ENCODE measurements at places on chromosomes 4 and X.

DNA sequence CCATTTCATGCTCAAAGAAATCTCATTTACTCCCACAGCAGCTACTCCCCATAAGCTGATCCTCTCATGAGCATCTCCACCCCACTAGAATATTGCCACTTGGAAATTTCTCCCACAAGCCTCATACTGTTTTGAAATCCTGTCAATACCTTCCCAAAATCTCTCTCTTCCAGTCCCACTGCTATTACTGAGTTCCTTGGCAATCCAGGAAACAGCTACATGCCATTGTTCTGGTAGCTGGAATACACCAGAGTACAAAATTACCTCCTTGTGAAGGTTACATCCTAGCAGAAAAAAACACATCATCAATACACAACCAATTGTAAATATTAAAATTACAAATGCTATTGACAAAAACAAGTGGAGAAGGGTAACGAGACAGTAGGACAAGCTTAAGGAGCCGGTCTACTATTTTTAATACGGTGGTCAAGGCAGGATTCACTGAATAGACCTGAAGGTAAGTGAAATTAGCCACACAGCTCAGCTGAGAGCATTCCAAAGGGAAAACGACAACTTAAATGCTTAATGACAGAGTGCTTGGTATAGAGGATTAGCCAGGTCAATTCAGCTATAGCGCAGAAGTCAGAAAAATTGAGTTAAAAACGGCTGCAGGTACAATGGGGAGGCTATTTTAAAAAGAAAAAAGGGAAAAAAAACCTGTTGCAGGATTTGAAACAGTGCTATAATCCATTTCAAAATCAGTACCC, 6.4 kb downstream of the RPL9 start:
- DNase-seq: no peak

DNA sequence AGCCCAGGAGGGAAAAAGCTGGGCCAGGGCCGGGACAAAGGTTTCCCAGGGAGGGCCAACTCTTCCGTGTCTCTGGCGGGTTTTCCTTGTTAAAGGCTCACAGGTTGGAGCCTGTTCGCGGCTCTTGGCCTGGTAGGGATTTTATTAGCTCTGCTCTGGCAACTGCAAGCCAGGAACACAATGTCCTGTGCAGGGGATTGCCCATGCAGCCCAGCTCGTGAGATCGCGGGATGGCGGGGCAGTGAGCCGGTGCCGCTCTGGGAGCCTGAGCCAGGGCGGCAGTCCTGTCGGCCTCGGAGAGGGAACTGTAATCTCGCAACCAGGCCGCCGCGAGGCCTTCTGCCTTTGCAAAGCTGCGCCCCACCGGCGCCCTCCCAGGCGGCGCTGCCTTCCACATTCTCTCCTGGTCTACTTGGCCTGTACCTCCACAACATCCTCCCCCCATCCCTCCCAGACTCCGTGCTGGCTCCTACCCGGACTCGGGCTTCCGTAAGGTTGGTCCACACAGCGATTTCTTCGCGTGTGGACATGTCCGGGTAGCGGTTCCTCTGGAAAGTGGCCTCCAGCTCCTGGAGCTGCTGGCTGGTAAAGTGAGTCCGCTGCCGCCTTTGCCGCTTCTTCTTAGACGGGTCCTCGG, 2.1 kb downstream of the PITX2 start:
- no peak for DNase-seq

DNA sequence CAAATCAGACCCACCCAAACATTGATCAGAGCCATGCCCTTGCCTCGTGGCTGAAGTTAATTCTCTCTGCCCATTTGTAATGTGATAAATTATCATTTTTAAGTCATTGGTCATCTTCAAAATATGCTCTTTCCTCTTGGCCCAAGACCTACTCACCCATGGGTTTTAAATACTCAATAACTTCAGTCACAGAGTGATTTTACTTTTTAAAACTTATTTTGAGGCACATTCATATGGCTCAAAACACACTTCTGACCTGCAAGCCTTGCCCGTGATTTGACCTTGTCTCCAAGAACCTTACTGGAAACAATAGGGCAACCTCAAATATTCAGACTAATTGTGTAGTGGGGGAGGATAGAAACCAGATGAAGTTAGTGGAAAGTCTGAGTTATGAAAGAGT, 176.2 kb upstream of the LNX1 start:
- no peak for DNase-seq

- DNase-seq: no peak
These were observed 314 bp downstream of the P2RY8 start for GRCh38 chrX:1536712-1537030.

DNA sequence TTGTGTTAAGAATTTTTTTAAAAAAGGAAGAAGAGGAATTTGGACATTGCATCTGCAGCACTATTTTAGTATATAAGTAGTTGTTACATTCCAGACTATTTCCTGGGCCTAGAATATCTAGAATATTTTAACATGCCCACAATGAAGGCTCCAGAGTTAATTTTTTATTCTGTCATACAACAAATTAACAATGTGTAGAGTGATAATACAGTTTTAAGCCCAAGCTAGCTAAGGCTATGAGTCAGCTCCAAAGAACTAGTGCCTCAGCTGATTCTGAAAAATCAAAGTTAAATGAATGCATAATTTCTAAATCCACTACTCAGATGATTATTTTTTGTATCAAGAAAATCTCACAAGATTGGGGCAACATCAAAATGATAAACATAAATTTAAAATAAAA, 231.4 kb downstream of the PRDM5 start:
- DNase-seq: no peak

DNA sequence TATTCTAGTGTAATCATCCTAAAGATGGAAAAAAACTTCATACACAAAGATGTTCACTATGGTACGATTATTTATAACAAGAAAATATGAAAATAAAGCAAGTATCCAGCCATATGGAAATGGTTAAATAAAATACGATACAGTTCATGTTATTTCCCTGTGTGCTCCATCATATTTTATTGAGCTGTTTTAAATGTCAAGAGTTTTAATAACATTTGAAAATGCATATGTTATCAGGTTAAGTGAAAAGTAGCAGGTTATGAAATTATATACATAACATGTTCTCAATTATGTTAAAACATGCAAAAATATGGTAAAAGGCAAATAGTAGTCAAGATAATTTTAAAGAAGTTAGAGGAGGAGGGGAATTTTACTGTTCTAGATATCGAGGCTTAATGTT, 192.0 kb downstream of the HNRNPD start:
- no peak for DNase-seq

DNA sequence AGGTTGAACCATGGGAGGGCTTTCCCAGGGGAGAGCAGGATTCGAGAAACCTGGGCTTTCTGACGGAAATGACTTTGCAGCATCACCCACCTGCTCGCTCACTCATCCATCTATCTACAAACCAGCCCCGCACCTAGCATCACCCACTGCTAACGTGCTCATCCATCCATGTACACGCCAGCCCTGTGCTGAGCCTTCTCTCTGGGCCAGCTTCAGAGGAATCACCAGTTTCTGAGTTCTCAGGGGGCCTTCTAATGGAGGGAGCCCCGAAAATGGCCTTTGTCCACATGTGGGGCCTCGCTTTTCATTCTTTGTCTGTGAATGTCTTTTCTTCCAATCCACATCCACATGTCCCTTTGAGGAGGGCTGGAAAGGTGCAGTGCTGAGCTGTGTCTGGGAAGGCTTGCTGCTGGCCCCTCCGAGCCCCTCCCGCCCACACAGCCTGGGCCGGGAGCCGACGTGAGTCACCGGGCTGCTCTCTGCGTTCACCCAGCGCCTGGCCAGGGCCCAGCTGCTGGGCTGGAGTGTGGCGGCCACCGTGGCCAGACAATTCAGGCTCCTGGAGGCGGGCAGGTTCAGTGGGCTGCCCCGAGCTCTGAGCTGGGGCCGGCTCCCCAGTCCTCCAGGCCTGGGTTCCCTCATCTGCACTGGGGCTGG, 14.7 kb downstream of the SORCS2 start:
- no peak for DNase-seq

DNA sequence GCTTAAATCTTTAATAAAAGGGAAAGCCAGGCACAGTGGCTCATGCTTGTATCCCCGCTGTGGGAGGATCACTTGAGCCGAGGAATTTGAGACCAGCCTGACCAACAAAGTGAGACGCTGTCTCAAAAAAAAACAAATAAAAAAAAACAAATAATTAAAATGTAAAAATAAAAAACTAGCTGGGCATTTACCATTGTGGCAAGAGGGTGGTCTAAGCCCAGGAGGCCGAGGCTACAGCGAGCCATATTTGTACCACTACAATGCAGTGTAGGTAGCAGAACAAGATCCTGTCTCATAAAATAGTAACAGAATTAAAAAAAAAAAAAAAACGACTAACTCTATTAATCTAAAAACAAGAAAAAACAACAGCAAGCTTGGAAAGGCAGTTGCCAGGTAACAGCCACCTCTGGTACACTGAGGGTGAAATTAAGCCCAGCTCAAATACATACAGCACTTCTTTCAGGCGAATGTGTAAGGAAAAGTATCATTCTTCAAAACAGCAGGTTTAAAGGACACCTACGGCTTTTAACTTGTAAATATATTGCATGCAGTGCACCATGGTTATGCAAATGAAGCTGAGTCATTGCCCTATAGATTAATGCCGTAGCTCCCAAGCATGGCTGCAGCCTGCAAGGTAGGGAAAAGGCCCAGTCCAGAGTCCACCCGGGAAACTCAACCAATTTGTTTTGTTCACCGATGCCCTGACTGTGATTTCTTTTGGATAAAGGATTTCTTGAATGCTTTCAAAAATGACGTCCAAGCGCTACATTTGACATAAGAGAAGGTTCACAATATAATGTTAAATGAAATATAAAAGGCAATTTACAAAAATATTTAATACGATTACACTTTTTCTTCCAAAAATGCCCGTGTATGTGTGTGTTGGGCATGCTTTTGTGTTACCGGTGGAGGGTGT, 14.5 kb upstream of the TXLNG start:
- no peak for DNase-seq

DNA sequence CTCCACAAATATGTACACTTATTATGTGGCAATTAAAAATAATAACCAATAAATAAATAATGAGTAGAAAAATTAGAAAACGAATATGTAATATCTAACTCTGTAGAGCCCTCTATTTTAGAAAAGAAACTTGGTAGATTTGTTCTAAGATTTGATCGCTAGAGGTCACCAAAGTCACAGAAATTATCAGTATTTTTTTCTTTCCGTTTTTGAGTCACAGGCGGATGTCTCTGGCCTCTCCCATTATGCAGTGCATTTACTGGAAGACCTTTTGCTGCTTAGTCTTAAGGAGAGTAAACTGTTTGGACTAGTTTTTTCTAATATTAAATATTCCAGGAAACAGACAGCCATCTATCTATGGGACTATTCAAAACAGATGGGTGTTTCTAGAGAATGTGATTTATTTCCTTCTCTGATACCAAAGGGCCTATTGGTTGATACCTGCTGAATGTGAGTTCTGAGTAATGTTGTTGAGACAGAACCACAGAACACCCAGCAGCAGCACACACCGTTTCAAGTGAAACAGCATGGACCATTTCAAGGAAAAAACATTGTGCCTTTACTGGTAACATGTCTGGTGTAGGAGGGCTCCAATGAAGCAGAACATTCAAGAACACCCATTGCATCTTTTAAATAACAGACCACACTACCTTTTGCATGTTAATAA, 34.0 kb upstream of the GYPA start:
- no peak for DNase-seq

DNA sequence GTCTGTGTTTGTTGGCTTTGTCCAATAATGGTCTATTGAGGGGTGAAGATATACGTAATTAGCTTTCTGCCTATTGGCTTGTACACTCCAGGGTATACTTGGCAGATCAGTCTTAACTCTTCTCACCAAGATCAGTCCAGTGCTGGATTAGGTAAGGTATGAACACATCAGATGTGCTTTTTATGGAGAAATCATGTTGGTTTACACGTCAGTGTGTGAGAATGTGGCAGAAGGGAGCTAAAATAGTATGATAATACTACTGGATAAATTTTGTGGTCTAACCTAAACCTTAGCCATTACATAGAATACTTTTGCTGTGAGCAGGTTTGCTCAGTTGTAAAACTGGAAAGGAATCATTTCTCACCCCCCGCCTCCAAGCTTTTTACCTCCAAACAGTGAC, 4.2 kb downstream of the PDHA1 start:
- DNase-seq: no peak

DNA sequence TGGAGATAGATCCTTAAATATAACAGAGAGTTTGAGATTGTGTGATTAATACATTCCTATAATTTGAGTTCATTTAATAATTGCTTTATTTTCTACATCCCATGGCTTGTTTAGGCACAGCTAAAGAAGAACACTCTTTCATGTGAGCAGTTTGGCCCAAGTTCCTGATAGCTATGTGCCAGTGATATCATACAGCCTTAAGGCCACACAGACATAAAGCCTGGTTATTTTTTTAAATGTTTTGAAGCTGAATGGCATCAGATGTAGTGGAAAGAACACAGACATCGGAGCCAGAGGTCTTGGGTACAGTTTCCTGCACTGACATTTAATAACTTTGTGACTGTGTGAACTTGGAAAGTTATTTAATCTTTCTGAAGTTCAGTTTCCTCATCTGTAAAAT, 7.0 kb upstream of the NDNF start:
- no peak for DNase-seq

DNA sequence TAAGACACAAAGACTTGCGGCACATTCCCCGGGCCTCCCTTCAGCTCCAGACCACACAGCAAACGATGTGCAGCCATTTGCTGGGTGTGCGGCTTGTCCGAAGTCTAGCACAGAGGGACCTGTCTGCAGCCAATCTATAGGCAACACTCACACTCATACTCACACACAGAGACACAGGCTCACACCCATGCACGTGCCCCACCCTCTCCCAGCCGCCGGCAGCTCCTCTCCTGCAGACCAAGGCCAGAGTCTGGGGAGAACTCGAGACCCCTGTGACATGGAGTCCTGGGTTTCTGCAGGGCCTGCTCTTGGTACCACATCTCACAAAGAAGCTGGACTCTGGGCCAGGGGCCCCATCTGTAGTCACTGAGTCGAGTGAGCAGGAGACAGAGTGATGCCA, 245.4 kb upstream of the PSAPL1 start:
- no peak for DNase-seq

- DNase-seq: no peak
These were observed 211.1 kb downstream of the GUCY2F start for GRCh38 chrX:109270580-109271484.

DNA sequence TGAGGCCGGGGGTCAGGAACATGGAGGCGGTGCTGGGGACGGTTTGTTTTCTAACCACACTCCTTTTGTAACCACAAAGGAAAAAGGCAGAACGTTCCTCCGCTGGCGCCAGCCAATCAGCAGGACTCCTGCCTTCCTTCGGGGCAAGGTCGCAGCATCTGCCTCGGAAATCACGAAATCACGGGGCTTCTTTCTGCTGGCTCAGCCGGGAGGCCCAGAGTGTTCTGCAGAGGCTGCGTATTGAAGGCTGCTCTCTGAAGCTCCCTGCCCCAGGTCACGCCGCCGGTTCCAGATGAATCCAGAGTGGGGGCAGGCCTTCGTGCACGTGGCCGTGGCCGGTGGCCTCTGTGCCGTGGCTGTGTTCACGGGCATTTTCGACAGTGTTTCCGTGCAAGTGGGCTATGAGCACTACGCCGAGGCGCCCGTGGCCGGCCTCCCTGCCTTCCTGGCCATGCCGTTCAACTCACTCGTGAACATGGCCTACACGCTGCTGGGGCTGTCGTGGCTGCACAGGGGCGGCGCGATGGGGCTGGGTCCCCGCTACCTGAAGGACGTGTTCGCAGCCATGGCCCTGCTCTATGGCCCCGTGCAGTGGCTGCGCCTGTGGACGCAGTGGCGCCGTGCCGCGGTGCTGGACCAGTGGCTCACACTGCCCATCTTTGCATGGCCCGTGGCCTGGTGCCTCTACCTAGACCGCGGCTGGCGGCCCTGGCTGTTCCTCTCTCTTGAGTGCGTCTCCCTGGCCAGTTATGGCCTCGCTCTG, 9.4 kb downstream of the TMEM187 start:
- DNase-seq: no peak

Measured in stimulated activated CD8-positive, alpha-beta memory T cell treated with anti-CD3 and anti-CD28 coated beads, Interleukin-12 subunit alpha, Interleukin-12 subunit beta, amount 100 ng/mL, for 1 hour (primary cell).